ENCODE measurements at places on chromosomes 3 and 15.

DNA sequence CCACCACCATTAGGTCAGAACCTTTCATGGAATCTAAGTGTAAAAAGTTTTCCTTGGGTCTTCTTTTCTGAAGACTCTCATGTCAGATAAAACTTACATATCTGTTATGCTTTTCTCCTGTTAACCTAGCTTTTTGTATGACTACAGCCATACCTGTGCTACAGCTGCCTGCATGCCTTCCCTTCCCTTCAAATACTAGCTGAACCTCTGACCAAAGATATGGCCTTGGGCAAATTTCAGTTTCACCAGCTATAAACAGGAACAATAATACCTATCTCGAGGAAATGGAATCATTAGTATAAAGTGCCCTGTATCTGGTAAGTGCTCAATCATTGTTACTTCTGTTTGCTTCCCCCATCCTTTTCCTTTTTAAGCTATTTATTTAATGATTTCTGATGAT, 25.0 kb downstream of the GLB1 start:
- no peak for DNase-seq

DNA sequence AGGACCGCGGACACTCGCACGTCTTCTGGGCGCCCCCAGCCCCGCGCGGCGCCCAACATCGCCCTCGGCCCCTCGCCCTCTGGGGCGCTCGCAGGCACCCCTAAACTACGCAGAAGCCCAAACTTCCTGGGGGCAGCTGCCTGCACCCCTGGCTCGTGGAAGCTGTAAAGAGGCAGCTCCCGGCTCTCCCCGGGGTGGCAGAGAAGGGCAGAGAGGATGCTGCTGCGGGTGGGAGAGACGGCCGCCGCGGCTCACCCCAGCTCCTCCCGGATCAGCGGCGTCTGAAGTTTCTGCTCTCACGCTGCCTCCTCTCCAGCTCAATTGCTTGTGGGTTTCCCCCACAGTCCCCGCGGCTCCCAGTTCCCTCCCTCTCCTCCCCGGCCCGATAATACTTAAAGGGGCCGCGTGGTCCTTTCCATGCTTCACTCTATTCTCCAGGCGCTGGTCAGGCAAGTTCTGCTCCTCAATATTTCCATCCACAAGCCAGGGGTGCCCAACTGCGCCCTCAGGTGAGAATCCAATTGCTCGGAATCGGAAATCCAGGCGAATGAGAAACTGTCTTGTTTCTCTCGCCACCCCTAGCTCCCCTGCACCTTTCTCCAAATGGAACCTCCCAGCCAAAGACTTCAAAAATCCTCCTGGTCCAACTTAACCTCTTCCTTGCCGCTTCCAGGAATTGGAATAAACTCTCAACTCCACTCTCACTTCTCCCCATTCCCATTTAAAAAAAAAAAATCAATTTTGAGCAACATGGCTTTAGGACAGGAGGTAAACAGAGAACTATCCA, 748.5 kb downstream of the ROBO1 start:
- DNase-seq = peak; percentile 87

- no peak for DNase-seq
These were observed 6.0 kb upstream of the ACAD9 start for GRCh38 chr3:128873244-128874022.

GRCh38 chr3:192931825-192932224, 14.2 kb upstream of the MB21D2 start:
- DNase-seq = no peak

- DNase-seq = no peak
These were observed 664 bp upstream of the PIK3CA start for GRCh38 chr3:179147514-179147872.

DNA sequence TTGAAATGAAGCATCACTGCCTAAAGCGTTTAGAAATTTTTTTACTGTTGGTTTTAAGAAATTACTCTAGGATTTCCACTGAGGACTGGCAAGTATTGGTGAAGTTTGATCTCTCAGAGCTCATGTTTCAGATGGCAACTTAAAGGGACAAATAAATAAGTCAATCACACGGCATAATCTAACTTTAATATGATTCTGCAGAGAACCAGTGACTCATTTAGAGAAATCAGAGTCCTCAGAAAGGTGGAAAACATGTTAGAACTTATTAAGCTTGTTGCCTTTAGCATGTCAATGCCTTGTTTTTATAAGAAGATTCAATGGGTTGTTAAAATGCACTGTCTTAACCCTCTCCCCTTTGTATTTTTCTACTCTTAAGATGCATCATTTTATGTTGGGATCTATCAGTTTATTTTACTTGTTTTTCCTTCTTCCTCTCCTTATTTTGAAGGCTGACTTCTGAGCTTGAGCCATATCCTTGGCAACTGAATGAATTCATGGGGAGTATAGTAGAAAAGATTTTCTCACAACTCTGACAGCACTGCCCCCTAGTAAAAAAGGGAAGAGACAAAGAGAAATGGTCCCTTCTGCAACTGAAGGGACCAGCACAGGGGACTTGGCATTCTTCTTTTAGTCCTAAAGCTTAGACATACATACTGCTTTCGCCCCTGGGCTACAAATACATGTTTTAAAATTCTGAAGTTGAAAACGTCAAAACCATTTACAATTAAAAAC, 431.2 kb downstream of the LPP start:
- DNase-seq = no peak

DNA sequence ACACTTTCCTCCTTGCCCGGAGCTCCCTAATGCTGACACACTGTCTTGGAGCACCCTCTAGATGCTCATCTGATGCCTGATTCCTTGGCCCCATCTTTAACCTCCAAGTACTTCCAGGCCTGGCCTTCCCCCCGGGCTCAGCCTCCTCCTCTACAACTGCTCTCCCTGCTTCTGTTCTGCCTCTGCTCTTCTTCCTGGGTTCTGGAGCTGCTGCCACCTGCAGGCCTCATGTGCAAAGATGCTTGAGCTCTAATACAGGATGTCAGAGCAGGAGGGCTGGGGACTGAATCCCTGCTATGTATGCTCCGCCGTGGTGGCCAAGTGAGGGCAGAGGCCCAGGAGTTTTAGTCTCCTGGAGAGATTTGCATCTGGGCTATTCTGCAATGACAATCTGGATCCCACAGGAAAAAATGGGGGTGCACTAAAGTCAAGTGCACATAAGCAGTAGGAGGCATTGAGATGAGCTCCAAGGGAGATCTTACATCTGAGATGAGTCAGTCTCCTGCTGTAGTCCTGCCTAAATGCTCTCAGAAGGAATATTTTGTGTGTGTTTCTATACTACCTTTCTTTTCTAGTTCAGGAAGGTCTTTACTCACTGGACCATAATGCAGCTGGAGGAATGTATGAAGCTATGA, 296.3 kb downstream of the UACA start:
- no peak for DNase-seq

DNA sequence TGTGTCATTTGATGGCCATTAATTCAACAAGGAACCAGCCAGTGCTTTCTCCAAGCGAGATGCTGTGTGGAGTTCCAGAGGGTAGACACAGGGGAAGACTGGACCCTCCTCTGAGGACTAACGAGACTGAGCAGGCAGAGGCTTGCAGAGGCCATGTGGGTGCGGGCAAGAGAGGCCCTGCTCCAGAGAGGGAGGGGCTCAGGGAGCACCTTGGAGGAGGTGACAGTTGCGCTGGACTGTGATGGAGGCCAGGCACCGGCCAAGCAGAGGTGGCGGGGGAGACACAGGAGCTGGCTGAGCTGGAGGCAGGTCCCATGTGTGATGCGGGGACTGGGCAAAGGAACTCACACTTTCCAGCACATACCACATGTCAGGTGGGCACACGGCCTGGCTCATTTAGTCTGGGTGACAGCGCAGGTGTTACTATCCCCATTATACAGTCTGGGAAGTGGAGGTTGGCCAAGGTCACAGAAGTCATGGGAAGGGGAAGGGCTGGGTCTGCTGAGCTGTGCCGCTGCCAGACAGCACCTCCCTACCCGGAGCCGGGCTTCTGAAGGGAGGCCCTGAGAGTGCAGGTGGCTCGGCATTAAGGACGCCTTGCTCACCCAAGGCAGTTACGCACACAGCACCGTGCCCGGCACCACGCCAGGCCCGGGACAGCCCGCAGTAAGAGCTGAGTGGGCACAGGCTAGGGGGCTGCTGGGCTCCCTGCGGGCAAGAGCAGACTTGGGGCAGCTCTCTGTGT, 3.7 kb downstream of the MELTF start:
- no peak for DNase-seq

DNA sequence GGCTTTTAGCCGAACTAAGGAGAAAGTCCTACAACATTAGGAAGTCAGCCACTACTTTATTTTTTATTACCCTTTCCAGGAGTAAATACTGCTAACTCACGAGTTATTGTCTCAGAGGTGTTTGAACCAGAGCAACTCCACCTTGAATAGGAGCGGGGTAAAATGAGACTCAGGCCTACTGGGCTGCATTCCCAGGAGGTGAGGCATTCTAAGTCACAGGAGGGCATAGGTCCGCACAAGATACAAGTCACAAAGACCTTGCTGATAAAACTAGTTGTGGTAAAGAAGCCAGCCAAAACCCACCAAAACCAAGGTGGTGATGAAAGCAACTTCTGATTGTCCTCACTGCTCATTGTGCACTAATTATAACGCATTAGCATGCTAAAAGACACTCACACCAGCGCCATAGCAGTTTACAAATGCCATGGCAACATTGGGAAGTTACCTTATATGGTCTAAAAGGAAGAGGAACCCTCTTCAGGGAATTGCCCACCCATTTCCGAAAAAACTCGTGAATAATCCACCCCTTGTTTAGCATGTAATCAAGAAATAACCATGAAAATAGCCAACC, 555.9 kb downstream of the IGSF11 start:
- no peak for DNase-seq

Measured in skeletal muscle cell (primary cell).